ENCODE measurements at places on chromosomes 16 and 17.
A peak's percentile ranks its signal among the peaks of the same experiment; 100 is the strongest.

GRCh38 chr16:46886764-46887523, 2.8 kb downstream of the GPT2 start:
- DNase-seq, result no peak

- peak; percentile 89 for DNase-seq
Measured at GRCh38 chr17:2137342-2138098, 82.6 kb downstream of the HIC1 start.

DNA sequence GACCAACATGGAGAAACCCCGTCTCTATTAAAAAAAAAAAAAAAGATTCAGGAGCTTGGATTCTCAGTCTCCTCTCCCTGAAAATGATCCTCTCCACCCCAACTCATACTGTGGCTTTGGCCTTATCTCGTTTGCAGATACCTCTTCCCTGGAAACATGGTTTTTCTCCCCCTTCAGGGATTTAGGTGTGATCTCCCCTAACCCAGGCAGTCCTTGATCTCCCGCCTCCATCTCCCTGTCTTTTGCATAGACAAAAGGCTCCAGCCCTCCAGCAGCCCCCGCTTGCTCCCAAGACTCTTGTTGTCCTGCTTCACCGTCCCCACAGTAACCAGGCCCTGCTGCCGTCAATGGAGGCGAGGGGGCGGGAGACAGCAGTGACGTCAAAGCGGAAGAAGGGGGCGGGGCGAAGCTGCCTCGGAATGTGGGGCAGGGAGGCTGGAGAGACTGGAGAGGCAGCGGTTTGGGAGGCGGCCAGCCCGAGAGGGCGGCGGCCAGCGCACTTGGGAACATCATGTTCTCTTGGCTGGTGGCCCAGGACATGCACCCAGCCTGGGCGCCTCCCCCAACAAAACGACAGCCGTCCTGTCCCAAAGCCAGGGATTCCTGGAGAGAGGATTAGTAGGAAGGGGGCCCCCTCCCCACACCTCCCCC, 1.9 kb upstream of the PER1 start:
- DNase-seq, result peak; percentile 99

- DNase-seq, result peak; percentile 28
Measured at GRCh38 chr17:20059728-20060188, 50.6 kb downstream of the SPECC1 start.

- peak; percentile 81 for DNase-seq
Measured at GRCh38 chr16:84754353-84754856, 54.6 kb downstream of the USP10 start.

DNA sequence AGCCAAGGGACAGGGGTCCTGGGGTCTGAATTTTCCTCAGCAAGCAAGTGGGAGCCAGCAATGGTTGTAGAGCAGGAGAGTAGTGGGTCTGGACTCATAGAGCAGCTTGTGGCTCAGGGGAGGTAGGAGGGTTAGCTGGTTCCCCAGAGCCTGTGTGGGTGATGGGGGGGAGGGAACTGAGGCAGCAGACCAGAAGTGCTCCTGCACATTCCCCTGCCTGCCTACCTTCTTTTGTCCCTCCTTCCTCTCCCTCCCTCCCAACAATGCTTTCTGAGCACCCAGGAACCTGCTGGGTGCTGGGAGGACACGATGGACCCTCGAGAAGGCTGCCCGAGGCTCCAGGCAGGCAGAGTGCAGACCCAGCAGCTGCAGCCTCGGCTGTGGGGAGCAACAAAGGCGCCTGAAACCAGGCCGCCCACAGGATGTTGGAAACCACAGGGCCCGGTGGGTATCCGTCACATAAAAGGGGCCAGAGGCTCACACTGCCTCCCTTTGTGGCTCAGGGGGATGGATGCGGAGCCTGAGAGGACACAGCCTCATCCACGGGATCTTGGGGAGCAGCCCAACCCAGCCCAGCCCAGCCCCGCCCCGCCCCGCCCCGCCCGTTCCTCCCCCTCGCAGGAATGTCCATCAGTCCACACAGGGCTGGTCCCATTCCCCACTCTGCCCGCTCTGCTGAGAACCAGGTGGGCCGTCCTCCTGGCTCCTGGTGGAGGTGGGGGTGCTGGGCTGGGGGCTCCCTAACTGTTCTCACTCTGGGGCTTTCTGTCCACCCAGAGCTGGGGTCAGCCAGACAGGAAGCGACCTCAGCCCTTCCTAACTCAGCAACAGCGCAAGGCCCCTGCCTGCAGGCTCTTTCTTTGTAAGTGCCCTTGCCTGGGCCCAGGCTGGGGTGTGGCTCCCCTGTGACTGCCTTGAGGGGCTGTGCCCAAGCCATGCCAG, 1.7 kb upstream of the NLRC3 start:
- DNase-seq, result no peak

- no peak for DNase-seq
Measured at GRCh38 chr17:6428207-6428965, 6.5 kb downstream of the AIPL1 start.

- DNase-seq, result no peak
Measured at GRCh38 chr16:68062910-68063393, 22.2 kb upstream of the NFATC3 start.

Measured in GM23248 (cell line).